Hippocampal formation (tissue), 2 donors: ENCODE measurements at places on chromosomes 5 and 9.
A peak's percentile ranks its signal among the peaks of the same experiment; 100 is the strongest.

- DNase-seq: no peak
Observed at GRCh38 chr5:1911773-1912235, 29.1 kb upstream of the IRX4 start.

GRCh38 chr9:98222885-98223691, 30.7 kb upstream of the CORO2A start:
- no peak for DNase-seq

- no peak for DNase-seq
Observed at GRCh38 chr5:36998578-36998977, 122.0 kb downstream of the NIPBL start.

- DNase-seq: no peak
Observed at GRCh38 chr5:138661291-138661960, 86.2 kb upstream of the HSPA9 start.

DNA sequence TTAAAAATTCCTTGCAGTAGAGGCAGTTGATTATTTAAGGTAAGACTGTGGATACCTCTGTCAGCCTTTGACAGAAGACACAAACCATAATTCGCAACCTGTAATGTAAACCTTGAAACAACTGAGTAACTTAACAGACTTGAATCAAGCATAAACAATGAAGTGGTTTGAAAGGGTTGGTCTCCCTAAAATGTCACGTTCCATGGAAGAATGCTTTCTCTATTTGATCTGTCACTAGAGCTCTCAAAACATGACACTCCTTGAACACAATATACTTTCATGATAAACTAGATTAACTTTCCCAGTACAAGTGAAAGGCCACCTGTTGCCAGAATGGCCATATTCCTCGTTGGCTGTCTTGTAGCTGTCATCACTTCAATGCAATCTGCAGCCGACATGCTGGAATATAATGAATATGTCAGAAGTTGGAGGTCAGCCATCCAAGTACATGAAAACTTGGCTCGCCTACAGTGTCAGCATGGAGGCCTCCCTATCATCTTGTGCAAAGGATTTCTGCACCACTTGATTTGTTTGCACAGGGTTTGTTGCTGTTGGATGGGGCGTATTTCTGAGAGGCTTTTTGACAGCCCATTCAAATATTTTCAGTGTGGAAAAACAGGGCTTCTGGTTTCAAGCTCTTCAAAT, 228.0 kb downstream of the TLE4 start:
- no peak for DNase-seq

DNA sequence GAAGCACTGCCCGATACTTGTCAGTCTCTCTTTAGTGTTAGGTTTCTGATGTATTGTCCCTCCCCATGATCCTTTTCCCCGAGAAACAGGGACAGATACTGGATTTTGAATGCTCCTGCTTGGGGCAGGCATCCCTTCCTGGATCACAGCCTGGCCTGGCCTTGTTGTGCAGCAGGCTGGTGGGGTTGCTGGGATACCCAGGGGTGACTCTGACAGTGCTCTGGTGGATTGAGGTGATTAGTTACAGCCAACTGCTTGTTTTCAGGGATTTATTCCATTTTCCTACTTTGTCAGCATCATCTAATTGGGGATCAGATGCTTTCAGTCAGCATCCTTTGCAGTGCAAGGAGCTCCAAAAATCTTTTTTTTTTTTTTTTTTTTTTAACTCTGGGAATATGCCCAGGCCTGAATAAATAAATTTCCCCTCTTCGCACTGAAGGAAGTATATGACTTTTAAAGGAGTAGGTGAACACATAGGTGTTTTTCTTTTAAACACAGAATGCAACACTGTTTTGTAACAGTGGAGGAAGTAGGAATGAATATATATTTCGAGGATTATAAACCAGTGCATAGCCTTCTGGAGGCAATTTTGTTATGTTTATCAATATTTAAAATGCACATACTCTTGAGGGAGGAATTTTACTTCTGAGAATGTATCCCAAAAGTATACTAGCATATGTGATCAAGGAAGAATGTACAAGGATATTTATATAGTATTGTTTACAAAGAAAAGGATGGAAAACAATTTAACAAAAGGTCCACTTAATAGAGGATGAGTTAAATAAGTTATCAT, 127.3 kb upstream of the ELL2 start:
- peak; percentile 57 for DNase-seq
